Cerebellar cortex (tissue), 1 donor: ENCODE measurements at places on chromosomes 3 and 15.

DNA sequence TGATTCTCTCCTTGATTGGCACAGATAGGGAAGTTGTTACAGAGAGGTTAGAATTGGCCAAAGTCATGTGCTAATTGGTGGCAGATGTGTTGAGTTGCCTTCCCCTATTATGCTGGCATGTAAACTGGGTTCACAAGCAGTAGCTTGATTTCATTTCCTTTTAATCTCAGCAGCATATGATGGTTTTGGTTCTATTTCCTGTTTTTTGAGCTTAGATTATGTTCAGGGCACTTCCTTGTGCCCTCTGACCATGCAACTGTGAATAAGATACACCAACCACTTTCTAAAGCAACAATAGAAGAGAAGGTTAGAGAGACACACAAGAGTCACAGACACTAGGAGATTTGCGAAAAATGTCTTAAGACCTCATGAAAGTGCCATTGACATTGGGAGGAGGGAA, 16.5 kb downstream of the HPS3 start:
- DNase-seq: no peak

DNA sequence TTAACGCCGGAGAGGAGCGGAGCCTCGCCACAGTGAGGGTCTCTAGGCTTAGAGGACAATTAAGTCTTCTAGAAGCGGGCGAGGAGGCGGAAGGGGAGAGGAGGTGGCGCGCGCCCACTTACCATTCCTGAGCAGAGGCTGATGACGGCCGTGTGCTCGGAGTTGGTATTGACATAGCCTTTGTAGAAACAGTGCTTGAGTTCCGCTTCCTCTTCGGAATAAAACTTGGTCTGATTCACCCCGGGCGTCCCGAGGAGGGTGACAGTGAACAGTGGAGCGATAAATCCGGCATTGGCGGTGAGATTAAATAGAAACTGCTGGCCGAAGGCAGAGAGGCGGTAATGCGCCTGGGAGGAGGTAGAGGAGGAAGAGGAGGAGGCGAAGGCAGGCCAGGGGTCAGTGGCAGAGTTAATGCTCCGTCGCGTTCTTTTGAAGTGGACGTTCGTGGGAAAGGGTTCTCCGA, 1.3 kb downstream of the ADAMTS9 start:
- DNase-seq: no peak

- no peak for DNase-seq
These were observed 346.3 kb upstream of the MDFIC2 start for GRCh38 chr3:70658513-70659310.

GRCh38 chr3:57078635-57079473, 18.4 kb downstream of the SPATA12 start:
- no peak for DNase-seq

GRCh38 chr15:71472566-71472965, 337.8 kb upstream of the NR2E3 start:
- DNase-seq: no peak

GRCh38 chr3:34374521-34374920, 576.1 kb downstream of the PDCD6IP start:
- no peak for DNase-seq

GRCh38 chr3:119300991-119301391, 6.8 kb downstream of the ARHGAP31 start:
- no peak for DNase-seq
